ENCODE measurements at places on chromosomes 2 and 18.

DNA sequence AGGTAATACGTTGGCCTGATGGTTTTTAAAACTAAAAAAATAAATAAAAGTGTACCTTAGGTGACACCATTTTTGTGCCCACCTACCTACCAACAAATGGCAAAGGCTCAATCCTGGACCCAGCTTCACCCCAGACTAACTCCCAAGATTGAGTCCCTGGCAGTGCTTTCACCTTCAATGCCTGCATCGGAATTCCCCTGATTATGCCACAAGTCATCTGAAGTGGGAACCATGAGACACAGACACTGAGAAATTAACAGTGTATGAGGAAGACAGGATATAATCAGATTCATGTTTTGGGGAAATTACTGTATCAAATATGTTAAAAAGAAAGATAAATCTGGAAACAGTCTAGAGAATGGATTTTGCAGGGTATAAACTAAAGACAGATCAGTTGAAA is 41.6 kb downstream of the ZBTB14 start:
- DNase-seq = no peak

DNA sequence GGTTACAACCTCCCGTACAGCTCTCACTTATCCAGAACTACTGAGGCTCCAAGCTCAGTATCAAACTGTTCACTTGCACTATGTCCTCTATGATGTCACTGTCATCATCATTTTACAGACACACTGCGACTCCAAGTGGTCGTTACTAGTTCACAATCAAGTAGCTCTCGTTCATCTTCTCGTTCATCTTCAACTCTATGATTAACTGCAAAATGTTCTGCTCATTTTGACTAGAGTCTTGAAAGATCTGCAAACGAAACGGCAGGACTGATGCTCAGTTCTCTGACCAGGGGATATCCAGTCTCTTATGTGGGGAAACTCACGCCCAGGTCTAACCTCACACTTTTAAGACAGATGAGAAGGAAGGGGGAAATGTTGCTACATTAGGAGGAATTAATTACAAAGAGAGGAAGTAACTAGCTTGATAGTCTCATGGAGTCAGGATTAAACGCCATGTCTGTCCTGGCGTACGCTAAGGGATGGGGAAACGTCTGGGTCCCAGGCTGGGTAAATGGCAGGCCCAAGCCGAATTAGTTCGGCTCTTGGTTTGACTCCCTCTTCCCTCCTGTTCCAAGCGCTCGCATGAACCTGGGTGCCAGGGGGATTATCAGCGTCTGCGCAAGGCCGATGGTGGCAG is 794 bp upstream of the CHCHD5 start:
- DNase-seq = no peak

DNA sequence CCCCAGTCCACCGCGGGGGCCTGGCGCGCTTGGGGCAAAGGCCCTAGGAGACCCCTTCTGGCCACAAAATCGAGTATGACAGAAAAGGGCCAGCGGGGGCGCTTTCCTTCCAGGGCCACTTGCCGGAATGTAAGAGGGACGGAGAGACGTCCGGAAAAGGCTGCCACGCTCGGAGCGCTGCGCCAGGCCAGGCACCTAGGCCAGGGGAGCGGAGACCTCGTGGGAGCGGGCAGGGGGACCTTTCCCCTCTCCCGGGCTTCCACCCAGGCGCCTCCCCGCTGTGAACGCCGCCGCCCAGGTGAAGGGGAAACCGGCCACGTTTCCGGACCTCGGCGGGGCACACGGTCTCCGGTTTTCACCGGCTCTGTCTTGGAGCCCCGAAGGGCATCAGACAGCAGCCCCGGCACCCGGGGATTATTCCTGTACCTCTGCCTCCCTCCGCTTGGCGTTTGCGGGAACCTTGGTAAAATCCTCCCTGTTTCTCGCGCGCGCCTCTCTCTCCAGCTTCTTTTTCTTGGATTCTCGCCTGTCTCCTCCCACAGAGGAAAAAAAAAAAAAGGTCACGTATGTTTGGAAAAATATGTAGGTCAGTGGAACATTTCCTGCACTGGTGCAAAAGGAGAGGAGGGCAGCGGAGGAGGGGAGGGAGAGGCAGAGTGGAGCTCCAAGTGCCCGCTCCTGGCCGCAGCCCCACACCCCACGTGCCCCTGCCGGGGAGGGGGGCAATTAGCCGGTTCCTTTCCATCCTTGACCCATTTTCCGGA is 1.2 kb upstream of the NPAS2 start:
- no peak for DNase-seq

DNA sequence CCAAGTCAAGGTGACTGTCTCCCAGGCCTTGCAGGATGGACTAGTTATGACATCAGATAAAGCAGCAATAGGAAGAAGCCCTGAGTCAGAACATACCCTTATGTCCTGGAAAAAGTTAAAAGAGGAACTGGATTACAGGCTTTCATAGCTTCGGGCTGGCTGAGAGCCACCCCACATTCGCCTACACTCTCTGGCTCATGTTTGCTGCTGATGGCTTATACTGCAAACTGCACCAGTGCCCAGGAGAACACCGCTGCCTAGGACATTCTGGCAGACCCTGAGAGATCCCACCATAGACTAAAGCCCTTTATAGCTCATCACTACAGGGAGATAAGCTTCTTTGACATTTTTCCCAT is 20.3 kb downstream of the SLC8A1 start:
- DNase-seq = no peak

DNA sequence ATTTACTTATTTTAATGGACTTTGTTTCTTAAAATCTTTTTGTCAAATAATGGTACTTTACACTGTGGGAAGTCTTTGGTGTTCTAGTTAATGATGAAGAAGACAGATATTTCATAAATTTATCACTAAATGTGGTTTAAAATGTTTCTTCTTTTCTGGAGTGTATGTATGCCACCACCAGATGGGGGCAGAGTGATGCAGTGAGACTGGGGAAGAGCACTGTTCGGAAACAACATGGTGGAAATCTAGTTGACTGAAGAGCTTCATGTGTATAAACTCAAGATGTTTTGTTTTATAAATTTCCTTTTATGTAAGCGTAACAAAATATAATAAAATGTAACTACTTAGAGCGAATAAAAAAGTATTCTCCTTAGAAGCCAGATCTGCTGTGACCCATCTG is 195.1 kb downstream of the KCNE4 start:
- no peak for DNase-seq

GRCh38 chr2:111031546-111032478 is 88.9 kb upstream of the BCL2L11 start:
- DNase-seq = no peak

GRCh38 chr2:229485857-229486256 is 214.8 kb upstream of the PID1 start:
- DNase-seq = no peak

- DNase-seq = no peak
Measured at GRCh38 chr2:120244656-120245519, 7.8 kb upstream of the RALB start.

Data from effector memory CD4-positive, alpha-beta T cell (primary cell).